ACHN (cell line): ENCODE measurements at places on chromosomes 6 and 20.
A peak's percentile ranks its signal among the peaks of the same experiment; 100 is the strongest.

- DNase-seq, result no peak
Measured at GRCh38 chr20:24134930-24135329, 146.4 kb upstream of the GGTLC1 start.

GRCh38 chr20:23195636-23196035 is 109.5 kb upstream of the CD93 start:
- DNase-seq, result no peak

DNA sequence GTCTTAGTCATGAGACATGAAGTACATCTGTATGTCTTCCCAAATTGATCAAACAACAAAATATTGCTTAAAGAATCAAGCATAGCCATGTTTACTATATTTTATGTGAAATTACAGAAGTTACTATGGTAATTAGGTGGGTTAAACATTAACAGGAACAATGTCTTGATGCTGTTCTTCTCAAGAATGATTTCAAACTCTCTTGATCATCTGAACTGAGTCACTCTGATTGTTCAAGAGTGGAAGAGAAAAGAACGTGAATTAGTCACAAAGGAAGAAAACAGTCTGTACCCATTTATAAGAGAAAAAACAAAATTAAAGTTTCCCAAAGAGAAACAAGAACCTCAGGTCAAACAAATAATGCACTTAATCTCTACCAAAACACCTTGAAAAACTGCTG is 62.2 kb upstream of the NUP153 start:
- DNase-seq, result no peak

DNA sequence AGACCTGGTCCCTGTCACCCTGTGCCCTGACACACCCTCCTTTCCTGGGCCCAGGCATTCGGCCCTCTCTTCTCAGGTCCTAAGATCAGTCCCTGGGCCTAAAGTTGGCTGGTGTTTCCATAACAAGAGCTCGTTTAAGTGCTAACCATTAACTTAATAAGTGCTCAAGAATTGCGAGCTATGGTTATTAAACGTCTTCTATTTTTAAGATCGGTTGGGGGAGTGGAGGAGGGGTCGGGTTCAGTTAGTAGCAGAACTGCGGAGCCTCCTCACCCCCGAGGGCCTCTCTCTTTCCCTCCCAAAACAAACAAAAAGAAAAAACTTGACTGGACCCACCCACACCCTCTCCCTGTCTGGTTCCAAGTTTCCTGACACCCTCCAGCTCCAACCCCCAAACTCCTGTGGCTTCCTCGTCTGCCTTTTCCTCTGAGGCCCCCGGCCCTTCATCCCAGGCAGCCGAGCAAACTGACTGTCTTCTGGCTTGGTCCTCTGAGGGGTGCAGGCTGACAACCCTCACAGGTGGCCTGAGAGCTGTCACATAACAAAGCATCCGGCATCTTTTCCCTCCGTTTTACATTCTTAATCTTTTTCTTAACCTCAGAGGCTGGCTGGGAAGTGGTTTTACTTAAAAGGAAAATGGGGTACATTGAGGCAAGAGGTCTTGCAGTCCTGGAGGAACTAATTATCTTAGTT is 2.0 kb downstream of the STK35 start:
- no peak for DNase-seq

DNA sequence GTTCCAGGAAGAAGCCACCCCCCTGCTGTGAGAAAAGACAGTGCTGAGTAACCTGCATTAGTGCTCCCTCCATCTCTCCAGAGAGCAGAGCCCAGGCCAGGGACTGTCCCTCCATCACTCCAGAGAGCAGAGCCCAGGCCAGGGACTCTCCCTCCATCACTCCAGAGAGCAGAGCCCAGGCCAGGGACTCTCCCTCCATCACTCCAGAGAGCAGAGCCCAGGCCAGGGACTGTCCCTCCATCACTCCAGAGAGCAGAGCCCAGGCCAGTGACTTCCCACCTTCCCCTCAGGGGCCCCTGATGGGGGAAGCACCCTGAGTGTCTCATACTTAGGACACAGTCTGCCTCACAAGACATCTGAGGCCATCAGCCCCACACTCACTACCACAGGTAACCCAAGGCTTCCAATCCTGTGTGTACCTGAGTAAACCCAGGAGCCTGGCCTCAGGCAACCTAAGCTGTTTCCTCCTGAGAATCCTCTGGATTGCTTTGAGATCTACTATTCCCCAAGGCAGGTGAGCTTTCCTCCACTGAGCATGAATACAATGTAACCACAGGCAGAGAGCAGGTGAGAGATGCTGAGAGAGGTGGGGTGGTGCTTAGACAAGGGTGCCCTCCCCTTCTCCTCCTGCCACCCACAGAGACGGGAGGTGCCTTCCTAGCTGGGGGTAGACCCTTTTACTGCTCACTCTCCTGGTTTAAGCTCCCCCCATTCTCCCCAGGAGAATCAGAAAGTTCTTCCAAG is 4.9 kb downstream of the TBXT start:
- no peak for DNase-seq

DNA sequence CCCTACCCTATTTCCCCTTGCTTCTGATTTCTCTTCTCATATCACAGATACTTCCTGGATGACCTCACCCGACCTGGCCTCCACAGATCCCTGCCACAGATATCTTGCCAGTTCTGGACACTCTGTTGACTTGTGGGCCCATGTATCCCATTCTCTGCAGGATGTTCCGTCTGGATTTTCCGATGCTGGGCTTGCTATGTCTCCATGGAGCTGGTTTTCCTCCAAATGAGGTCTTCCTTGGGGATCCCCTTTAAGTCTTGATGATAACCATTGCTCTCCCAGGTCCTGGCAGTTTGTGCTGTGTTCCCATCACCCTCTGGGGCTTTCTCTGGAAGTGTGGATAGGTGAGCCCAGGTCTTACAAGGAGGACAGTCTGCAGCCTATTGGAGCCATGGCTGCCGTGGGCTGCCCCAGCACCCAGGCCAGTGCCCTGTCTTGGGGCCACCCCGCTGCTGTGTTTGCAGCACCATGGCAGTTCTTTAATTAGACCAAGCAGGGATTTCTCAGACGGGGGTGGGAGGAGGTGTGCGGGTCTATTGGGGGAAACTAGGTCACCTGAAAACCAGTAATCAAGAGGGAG is 23.9 kb downstream of the PPP1R16B start:
- DNase-seq, result no peak

GRCh38 chr6:14524319-14524718 is 406.7 kb downstream of the CD83 start:
- DNase-seq, result no peak

DNA sequence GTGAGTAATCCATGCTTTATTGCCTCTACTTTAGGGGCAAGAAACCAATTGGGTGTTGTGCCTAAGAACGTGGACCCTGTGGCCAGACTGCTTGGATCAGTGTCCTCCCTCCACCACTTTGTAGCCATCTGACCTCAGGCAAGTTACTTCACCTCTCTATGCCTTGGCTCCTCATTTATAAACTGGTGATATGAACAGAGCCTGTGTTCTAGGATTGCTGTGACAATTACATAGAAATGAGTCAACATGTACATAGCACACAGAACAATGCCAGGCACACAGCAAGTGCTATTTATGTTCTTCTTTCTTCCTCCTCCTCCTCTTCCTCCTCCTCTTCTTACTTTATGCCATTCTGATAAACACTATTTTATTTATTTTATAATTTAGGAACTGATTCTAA is 339.4 kb downstream of the CD83 start:
- DNase-seq, result no peak

DNA sequence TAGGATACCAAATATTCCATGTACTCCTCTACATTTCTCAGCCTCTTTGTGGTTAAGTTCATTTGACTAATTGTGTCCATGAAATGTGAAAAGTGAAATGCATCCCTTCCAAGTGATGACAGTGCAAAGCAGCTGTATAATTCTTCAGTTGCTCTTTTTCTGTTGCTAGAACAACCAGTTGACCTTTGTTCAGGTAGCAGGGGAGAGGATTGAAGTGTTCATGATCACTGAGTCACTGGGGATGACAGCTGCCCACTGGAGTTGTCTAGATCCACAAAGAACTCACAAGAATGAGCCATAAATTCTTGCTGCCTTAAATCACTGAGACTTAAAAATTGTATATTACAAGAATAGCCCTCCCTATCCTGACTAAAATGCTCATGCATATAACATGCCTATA is 254.6 kb downstream of the EPHA7 start:
- DNase-seq, result peak; percentile 25

GRCh38 chr6:121319112-121319553 is 15.1 kb downstream of the TBC1D32 start:
- no peak for DNase-seq

GRCh38 chr6:166721576-166721975 is 94.5 kb upstream of the RPS6KA2 start:
- DNase-seq, result no peak
